Smooth muscle cell of bladder (primary cell): ENCODE measurements at places on chromosomes 5 and 9. TPM values are rescaled to one million over a fixed set of nuclear protein-coding genes. Genes with fewer than 3 reads are reported as not detected.

TMEM215 gene
- total RNA-seq: not detected in 2 replicates

PDLIM4 gene
- total RNA-seq: 27.7 and 53.3 TPM in 2 replicates

OLFML2A gene
- 3.1 and 6.5 TPM in 2 replicates for total RNA-seq

FBXL17 gene
- 7.5 and 8.4 TPM in 2 replicates for total RNA-seq

SHOC1 gene
- under 0.01 TPM in 1 of 2 replicates, not detected in the other for total RNA-seq

PDE8B gene
- total RNA-seq: 0.09 and 0.14 TPM in 2 replicates

SLC4A9 gene
- not detected in 2 replicates for total RNA-seq

NME5 gene
- total RNA-seq: 1.6 and 2.1 TPM in 2 replicates

OR13C2 gene
- not detected in 2 replicates for total RNA-seq

AOPEP gene
- 42.0 and 51.2 TPM in 2 replicates for total RNA-seq

TTLL11 gene
- total RNA-seq: 3.4 and 3.6 TPM in 2 replicates

RIOK2 gene
- total RNA-seq: 25.9 and 32.6 TPM in 2 replicates

CDH18 gene
- total RNA-seq: 0.71 and 1.3 TPM in 2 replicates

ELAVL2 gene
- total RNA-seq: 0.09 and 0.14 TPM in 2 replicates

BNC2 gene
- total RNA-seq: 27.5 and 27.6 TPM in 2 replicates

ZFP2 gene
- total RNA-seq: 0.83 and 1.00 TPM in 2 replicates
